AG08395 (cell line): ENCODE measurements at places on chromosomes 2 and 18.

DNA sequence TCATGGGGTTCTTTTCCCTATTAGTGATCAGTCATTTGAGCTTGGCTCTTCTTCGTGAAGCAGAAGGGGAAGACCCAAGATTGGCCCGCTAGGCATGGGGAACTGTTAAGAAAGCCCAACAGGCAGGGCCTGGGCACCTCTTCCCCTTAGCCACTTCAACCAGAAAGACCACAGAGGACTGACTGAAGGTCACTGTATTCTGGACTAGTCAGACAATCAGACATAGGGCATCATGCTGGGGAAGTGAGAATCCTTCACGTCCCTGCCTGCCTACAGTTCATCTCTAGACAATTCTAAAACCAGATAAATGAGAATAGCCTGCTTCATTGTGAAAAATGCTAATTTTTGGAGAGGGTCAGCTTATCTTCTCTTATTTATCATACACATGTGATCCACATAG is 28.1 kb downstream of the FAP start:
- no peak for DNase-seq

DNA sequence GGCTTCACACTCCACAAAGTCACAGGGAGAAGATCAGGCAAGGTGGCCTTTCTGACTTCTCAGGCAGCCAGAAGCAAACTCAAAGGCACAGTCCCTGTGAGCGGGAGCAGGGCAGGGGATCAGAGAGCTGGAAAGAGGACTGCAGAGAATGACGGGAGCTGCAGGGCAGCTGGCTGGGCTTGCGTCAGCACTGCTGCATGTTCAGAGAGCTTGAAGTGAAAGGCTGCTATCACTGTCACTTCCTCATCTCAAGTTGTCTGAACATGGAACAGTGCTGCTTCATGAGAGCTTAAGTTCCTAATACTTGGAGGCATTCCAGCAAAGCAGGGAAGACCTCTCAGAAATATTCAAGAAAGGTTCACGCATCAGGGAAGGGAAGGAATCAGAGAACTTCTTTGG is 20.4 kb downstream of the TGFBRAP1 start:
- no peak for DNase-seq

- DNase-seq, result peak; percentile 56
Measured at GRCh38 chr2:217065695-217066405, 206.0 kb upstream of the TNP1 start.

DNA sequence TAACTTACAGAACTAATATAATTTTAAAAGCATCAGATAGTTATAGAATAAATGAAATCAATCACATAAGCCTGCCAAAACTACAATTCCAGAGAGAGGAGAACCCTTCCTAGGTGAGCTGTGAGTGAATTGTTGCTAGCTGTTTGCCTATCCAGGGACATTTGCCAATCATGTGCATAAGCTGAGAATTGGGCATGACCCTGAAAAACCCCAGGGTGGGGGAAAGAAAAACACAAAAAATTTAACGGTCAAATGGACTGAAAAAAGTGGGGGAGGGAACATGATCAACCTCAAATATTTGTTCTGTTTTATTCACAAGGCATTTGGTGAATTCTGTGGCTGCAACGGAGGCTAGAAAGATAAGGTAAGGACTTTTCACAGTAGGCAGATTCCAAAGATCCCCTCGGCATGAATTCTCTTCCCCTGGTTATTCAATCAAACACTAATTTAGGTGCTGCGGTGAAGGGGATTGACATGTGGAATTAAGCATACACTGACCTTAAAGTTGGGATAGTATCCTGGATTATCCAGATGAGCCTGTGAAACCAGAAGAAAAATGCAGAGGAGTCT is 203.9 kb upstream of the RGPD4 start:
- no peak for DNase-seq

DNA sequence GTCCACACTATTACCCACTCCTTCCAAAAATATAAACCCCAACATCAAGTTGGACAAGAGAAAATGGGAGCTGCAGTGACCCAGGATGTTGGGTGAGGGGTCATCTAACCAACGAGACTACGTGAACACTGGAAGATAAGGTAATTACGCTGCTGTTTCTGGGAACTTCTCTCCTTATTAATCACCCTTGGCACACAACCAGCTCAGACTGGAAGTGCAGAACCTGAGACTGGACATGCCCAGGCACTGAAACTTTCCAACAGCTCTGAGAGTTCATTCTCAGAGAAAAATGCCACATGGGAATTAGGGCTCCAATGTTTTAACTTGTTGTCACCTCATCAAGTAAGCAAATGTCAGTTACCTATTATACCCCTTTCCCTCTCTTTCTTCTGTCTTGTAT is 135.3 kb downstream of the CCDC148 start:
- peak; percentile 4 for DNase-seq

DNA sequence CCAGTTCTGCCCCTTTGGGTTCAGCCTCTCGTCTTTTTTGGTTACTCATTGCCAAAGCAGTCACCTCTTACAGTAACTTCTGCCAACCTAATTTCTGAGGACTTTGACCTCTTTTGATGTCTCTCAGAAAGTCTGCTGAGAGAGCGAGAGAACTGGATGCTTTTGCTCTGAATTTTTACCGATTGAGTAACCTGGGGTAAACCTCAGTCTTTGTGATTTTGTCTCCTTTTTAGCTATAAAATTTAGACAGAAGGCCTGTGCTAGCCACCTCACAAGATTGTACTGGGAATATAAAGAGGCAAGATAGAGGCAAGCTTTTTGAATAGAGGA is 34.8 kb upstream of the IL1R1 start:
- DNase-seq, result peak; percentile 39

DNA sequence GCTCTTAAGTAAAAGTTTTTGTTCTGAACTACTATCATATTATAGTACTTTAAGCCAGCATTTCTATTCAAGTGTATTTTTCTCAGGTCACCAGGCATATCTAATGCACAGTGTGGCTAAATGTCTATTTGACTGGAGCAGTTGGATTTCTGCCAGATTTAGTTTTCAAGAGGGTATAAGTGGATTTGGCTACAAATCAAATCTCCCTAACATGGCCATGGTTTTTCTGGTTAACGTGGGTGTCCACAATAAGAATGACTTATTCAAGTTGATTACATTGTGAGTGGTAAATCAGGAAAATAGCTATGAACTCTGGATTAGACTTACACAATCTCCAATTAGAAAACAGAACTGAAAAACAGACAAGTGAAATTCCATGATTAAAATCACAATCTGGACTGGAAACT is 5.7 kb upstream of the CHN1 start:
- no peak for DNase-seq

GRCh38 chr2:148739454-148740105 is 95.0 kb downstream of the EPC2 start:
- no peak for DNase-seq

DNA sequence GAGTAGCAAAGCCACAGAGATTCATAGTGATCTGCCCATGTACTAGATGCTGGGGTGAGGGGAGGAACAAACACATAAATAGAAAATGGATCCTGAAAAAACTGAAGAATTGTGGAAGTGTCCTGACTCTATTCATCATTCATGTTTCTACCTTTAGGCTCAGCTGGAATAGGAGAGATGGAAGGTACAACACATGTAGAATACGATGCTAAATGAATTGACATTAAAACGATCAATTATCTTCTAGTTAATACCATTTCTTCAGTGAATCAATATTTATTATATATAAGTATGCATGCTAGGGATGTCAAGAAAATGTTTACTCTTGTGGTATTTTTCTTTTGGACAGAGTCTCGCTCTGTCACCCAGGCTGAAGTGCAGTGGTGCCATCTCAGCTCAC is 159.1 kb downstream of the IRS1 start:
- no peak for DNase-seq

- no peak for DNase-seq
Measured at GRCh38 chr2:227370092-227370491, 9.0 kb downstream of the TM4SF20 start.

DNA sequence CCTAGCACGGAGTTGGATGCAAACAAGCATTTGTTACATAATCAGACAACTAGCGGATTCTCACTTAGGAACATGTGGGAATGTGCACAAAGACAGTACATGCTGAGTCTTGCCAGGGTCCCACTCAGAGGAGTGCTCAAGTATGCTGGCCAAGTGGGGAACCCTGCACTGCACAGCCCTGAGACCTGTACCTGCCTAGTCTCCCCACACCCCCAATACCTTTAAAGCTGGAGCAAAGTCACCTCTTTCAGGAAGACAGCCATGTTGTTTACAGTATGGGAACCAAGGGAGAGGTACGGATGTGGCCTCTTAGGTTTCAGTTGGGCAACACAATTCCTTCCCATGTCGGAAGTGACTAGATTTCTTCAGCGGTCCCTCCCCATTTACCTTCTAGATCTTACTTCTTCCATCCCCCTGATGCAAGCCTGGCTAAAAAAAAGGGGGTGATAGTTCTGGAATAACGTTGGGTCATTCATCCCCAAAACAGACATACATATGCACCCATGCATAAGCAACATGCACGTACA is 10.7 kb downstream of the CXCR1 start:
- DNase-seq, result no peak

GRCh38 chr2:70553334-70553583 is 367 bp downstream of the TGFA start:
- DNase-seq, result no peak

DNA sequence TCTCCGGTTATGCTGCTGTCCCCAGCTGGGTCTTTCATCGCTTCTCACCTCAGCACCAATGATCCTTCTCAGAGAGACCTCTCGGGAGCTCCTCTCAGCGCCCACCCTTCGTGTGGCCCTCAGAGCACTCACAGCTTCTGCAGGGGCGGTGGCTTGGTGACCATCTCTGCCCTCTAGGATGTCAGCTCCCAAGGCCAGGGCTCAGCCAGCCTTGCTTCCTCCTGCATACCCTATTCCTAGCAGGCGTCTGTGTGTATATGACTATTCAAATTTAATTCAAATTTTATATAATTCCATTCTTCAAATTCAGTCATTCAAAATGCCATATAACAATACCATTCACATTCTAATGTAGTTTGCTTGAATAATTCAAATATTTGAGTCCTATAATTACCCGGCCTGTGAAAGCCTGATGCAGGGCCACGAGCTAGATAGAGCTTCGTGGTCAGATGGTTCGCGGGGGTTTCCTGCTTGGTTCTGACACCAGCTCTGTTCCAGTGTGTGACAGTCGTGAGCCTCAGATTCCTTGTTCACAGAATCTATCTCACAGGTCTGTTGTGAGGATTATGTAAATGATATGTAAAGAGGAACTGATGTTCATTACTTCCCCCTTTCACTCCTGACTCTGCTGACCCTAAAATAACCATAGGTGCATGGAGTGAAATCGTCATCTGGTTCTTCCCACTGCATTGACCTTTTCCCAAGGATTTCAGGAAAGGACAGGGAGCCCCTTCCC is 94.0 kb upstream of the CNGA3 start:
- no peak for DNase-seq

GRCh38 chr2:187055463-187055862 is 206.5 kb upstream of the ZSWIM2 start:
- no peak for DNase-seq

GRCh38 chr2:193505620-193506019 is 1310.9 kb upstream of the TMEFF2 start:
- no peak for DNase-seq

- DNase-seq, result no peak
Measured at GRCh38 chr2:25981596-25982272, 563 bp downstream of the KIF3C start.

DNA sequence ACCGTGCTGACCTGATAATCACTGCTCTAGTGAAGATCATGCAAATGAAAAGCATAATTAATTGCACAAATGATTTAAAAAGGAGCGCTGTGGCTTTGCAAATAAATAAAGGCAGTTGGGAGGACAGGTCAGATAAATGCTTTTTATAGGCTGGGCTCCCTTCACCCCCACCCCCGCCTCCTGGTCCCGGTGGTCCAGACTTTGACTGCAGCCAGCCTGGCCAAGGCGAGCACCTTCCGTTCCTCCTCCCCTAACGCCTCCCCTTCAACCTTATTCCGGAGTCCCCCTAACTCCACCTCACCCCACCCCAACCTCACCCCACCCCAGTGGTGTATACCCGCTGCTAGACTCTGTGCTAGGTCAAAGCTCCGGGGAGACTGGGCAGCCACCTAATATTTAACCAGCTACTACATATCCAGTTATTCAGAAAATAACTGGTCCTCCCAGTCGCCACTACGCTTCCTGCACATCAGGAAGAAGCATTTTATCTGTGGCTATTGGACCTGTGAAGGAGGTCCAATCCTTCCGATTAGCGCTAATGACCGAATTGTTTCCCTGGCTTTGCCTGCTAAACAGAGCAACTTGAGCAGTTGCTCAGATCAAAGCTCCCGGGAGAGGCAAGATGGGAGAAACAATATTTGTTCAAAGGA is 3.7 kb upstream of the SP9 start:
- DNase-seq, result no peak

GRCh38 chr2:96526615-96527285 is 9.8 kb upstream of the ARID5A start:
- no peak for DNase-seq

DNA sequence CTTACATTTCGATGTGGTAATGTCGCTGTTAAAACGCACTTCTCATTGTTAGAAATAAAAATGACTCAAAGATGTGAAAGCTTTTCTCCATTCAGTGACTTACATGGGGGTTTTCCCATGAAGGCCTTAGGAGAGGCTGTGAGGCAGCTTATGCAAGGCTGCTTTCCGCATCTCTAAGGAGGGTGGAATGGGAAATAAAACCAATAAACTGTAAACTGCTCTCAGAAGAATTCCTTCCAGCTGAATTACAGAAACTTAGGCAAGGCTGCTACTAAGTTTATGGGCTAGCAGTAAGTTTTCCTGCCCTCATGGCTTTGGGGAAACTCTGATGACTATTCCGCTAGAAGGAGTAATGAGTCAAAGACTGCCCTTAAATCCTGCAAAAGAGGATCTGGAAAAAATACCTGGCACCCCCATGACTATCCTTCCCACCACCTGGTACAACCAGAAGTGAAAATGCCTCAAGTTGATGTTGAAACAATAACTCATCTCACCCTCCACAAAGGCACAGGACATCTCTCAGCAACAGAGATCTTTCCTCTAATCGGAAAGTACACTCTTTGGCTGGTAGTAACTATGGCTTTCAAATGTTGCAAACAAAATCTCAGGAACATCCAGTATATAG is 97.7 kb upstream of the SMAD7 start:
- DNase-seq, result peak; percentile 77

- no peak for DNase-seq
Measured at GRCh38 chr2:212921711-212922110, 229.7 kb downstream of the IKZF2 start.

- DNase-seq, result no peak
Measured at GRCh38 chr2:176777262-176777661, 435.3 kb upstream of the HNRNPA3 start.

DNA sequence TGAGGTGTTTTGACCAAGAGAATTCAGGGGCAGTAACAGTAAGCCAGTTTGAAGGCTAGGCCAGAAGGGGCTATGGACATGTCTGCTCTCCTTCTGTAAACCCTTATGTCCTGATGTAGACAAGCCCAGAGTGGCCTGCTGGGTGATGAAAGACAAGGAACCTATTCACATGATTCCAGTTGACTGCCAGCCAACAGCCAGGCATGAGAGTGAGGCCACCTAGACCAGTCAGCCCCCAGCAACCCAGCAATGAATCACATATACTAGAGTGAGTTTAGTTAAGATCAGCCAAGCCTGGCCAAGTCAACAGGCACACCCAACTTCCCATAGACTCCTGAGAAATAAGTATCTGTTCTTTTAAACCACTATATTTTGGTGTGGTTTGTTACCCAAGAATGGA is 1889.7 kb upstream of the CELF4 start:
- peak; percentile 32 for DNase-seq

GRCh38 chr18:45951016-45951714 is 16.0 kb downstream of the EPG5 start:
- DNase-seq, result no peak
